ENCODE measurements at places on chromosomes 2 and 18.

- DNase-seq = no peak
Measured at GRCh38 chr2:32008805-32009515, 1.8 kb downstream of the MEMO1 start.

DNA sequence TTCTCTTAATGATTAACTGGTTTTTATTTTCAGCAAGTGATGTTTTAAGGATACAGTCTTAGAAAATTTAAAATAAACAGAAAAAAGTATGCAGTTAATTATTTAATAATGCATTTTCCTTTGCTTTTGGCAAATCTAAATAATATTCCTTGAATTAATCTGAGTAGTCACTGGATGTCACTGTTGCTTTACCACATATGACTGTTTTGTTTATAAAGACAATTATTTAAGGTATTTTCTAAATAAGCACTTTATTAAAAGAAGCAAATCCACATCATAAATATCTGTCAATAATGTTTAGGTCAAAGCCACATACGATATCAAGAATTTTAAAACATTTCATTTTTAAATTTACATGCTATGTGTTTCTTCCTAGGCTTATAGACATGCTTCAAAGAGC is 40.6 kb upstream of the TFPI start:
- no peak for DNase-seq

GRCh38 chr2:110755491-110756078 is 23.2 kb downstream of the ACOXL start:
- DNase-seq = no peak

DNA sequence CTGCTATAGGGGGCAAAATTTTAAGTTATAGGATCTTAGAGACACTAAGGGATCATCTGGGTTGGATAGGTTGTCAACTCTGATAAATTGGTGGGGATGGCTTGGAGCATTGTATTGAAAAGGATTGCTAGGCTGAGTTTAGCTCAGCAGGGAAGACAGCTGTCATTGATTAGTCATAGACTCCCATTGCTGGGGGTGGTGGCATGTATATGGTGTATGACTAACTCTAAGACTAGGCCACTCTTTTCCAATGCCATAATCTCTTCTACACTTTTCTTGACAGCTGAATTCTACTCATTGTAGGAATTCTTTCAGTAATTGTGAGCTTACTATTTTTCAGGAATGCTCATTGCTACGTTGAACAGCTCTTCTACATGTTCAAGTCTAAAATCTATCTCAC is 81.3 kb upstream of the PELI1 start:
- DNase-seq = no peak

DNA sequence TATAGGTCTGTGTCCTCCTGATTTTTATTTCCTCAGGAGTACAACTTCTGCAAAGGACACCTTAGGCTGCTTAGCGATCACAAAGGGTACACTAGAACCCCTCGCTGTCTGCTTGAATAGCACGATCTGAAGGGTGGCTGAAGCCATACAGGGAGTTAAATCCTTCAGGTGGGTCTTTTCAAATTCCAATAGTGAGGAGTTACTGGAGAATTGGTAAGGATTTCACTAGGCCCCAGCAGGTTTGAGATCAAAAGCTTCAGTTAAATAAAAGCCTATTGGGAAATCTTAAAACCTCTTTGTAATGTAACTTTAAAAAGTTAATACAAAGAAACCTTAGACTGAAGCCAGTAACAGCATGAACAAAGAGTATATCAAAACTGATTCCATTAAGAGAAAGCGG is 613.1 kb downstream of the ZEB2 start:
- DNase-seq = no peak

Data from NCI-H1092 (cell line).